GDM1 (cell line): ENCODE measurements at places on chromosomes 11 and 22.
A peak's percentile ranks its signal among the peaks of the same experiment; 100 is the strongest.

DNA sequence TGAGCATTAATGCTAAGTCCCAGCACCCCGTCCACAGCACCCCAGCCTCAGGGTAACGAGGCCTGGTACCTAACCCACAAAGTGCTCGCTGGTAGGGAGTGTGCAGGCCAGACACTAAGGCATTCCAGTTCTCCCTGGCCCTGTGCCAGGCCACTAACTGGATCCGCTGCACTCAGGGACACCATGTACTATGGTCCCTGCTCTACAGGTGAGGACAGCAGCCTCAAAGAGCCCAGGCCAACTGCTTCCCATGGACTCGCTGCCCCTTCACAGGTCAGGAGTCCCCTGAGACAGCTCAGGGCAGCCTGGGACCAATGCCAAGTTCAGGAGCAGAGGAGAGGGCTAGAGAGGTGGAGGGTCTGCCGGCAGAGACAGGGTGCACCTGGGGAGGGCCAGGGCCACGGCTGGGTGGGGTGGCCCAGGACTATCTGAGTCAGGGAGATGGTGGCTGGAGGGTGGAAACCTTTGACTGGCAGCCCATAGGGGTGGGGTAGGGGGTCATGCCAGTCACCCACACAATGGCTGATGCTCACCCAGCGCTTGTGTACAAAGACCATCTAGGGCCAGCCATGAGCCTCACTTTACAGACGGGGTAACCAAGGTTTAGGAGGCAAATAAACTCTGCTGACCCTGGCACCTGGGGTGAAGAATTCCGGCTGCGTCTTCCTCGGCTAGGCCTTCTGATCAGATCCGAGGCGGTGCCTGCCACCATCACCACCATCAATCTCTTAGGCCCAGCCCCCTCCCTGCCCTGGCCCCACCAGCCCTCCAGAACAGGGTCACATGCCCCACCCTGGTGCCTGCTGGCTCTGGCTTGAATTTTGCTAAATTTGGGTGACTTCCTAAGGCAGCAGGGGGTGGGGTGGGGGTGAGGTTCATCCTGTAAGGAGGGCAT lies 5.6 kb downstream of the OSBPL5 start:
- DNase-seq, result no peak

- DNase-seq, result no peak
These were observed 52.4 kb downstream of the MCM5 start for GRCh38 chr22:35452351-35452781.

- DNase-seq, result no peak
These were observed 88.5 kb upstream of the ANO3 start for GRCh38 chr11:26243426-26243825.

- no peak for DNase-seq
These were observed 113.5 kb upstream of the IGLL5 start for GRCh38 chr22:22773979-22774604.

- DNase-seq, result no peak
These were observed 472.6 kb downstream of the NELL1 start for GRCh38 chr11:21142007-21142406.

- DNase-seq, result no peak
These were observed 115.0 kb downstream of the MN1 start for GRCh38 chr22:27686534-27686933.

DNA sequence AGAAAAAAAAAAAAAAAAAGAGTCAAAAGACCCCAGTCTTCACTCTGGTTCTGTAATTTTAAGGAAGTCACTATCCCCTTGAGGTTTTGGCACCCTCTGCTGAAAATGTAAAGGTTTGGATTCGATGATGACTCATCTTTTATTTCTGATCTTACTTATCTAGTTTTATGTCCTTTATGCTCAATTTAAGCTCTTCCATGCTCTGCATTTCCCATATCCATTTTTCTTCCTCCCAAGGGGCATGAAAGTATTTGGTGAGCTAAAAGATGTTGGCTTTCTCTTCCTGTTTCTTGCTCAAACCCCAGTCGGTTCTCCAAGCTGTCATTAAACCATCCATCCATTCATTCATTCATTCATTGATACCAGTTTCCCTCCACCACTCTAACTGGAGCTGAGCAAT lies 61.0 kb upstream of the CDON start:
- DNase-seq, result no peak

- DNase-seq, result no peak
These were observed 145.0 kb downstream of the KIRREL3 start for GRCh38 chr11:126855536-126855935.

DNA sequence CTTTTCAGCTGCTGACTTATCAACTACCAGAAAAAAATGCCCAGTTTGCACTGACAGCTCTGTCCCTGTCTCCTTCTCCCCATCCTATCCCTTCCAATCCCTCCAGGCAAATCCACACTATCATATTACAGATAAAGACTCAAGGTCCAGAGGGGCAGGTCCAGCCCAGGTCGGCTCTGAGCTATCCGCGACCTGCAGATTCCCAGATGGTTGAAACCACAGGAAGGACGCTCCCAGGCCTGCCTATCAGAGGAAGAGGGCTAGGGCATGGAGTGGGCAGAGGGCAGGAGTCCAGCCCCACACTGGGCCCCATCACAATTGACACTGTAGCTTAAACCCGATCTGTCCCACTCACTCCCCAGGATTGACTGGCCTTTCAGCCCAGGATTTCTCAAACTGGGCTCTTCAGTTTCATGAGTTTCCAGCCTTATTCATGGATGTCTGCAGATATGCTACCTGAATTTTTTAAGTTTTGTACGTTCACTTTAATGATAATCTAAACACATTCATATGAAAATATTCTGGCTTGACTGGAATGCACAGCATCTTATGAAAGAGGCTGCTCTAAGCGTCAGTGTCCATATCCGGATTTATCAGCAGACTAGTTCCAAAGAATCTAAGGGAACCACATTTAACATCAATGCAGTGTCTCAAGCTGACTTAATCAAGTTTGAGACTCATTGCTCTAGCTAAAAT lies 16.4 kb upstream of the FCHSD2 start:
- DNase-seq, result no peak

- no peak for DNase-seq
These were observed 8.6 kb downstream of the ARAP1 start for GRCh38 chr11:72743321-72744221.

GRCh38 chr11:90434858-90435257 lies 212.0 kb upstream of the CHORDC1 start:
- no peak for DNase-seq

DNA sequence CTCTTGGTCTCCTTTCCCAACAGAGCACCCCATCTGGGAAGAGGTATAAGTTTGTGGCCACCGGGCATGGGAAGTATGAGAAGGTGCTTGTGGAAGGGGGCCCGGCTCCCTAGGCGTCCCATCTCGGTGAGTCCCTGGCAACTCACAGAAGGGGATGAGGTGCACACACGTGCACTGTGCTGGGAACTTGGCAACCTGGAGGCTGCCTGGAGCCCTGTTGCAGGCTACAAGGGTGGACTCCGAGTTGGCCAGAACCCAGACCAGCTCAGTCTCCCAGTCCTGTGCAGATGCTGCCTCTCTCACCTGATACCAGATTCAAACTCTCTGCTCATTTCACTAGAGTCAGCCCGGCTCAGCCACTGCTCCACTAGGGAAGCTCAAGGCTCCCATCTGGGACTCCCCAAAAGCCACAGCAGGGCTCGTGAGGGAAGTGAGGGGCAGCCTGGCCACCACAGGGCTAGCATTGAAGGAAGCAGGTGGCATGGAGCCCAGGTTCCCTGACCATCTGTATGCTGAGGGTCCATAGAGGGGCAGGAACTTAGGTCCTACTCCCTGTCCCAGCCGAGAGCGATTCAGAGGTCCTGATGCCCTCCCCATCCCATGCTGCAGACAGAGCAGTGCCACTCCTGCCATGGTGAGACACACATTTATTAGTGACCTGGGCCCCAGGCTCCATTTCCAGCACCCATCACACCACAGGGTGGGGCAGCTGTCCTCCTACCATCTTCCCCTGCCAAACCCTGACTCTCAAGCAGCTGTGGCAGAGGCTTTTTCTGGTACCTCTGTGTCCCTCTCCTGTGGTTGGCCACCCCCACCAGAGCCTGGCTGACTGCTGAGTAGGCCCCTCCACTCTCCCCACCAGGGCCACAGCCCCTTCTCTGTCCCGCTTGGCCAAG lies 4.0 kb downstream of the PRR33 start:
- no peak for DNase-seq

DNA sequence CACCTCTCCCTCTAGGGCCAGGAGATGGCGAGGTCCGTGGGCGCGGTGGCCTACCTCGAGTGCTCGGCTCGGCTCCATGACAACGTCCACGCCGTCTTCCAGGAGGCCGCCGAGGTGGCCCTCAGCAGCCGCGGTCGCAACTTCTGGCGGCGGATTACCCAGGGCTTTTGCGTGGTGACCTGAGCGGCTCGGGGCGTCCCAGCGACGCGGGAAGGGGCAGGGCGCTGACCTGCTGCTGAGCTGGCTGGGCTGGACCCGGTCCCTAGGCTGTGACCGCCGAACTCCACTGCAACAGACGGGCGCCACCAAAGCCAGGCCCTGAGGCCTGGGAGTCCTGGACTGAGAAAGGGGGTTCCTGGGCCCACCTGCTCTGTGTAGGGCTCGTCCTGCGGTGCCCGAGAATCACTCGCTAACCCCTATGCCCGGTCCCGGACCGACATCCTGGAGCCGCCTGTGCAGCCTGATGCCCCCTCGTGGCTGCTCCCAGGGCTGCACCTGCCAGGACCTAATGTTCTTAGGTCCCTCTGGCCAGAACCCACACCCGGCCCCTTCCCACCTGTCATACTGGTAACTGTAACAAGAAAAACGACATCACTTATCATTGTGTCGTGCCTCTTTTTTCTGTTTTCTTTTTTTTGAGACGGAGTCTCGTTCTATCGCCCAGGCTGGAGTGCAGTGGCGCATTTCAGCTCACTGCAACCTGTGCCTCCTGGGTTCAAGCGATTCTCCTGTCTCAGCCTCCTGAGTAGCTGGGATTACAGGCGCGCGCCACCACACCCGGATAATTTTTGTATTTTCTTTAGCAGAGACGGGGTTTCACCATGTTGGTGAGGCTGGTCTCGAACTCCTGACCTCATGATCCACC lies 15.0 kb downstream of the RHOD start:
- peak; percentile 28 for DNase-seq

GRCh38 chr11:114713756-114714155 lies 35.4 kb downstream of the NXPE2 start:
- DNase-seq, result no peak

- no peak for DNase-seq
These were observed 1430.0 kb downstream of the BRD1 start for GRCh38 chr22:48397531-48398180.

DNA sequence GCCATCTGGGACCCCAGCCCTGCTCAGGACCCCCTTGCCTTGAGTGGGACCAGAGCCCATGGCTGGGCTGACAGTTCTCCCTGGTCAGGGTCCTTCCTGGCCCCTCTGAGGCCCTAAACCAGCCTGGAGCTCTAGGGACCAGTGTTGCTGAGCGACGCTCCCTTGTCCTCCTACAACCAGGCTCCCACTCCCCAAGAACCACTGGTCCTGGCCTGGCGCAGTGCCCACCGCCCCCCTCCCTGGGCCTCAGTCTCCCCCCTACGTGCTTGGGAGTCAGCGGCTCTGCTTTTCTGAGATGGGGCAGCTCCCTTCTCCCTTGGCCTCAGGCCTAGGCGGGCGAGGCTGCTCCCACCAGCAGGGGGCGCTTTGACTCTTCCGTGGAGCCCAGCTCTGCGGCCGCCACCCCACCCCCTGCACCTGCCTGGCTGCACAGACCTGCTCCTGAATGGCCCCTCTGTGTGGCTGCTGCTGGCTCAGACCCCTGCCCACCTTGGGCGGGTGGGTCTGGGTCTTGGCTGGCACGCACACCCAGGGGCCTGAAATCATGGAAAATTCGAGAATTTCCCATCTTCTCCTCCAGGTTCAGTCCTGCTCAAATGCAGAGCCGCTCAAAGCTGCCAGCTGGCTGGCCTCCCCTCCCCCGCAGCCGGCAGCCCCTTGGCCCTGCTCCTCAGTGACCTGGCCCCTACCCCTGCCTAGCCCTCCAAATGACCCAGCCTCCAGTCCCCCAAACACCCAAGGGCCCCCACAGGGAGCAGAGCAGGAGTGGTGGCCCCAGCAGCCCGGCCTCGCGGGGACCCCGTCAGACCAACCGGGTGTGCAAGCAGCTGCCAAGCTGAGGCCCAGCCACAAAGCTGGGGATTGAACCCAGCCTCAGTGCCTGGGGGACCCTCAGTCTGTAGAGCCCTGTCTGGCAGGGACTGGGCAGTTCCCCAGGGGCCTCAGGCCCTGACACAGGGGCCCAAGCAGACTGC lies 9.1 kb downstream of the PRR33 start:
- DNase-seq, result peak; percentile 68

DNA sequence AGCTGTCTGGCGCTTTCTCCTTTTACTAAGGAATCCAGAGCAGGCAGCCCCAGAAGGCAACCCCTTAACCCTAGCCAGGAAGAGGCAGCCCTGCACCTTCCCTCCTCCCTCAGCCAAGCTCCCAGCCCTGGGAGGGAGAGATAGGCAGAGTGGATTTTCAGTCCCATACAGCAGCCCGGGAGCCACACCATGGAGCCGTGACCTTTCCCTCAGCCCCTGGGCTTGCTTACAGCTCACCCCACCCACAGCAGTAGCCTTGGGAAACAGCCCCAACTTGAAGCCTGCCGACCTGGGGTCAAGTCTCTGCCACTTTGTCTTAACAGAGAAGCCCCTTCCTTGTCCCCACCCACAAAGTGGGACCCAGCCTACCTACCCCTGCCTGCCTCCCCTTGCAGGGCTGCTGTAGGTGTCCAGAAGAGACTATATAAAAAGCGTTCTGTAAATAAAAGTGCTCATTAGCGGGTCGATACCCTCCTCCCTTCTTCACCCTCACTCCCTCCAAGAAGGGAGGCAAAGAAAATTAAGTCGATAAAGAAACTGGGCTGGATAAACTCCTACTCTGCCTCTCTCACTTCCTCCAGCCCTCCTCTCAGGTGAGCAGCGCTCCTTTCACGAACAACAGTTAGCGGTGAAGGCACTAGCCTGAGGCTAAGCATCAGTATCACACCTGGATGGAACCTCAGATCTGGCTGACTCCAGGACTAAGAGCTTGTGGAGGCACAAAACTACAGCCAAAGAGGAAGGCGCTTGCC lies 4.2 kb downstream of the TST start:
- no peak for DNase-seq

DNA sequence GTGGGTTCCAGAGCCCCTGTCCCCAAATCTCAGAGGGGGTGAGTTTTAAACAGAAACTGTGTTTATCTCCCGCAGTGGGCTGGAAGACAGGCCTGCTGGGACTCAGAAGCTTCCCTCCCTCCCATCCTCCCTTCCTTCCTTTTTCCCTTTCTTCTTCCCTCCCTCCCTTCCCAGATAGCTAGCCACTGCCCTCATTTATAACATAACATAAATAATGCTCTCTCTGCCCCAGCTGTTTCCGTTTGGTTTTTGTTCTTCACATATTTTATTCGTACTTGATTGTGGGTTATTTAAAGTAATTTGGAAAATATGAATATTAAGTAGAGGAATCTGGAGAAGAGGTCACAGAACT lies 140.9 kb downstream of the TEAD1 start:
- DNase-seq, result no peak

GRCh38 chr11:47257517-47258316 lies at the start of gene NR1H3:
TSS of gene NR1H3 (plus strand) at chr11:47257996. CDS start at chr11:47259217, 1,221 bp downstream.
- peak; percentile 62 for DNase-seq

GRCh38 chr22:33832558-33833151 lies 87.6 kb downstream of the LARGE1 start:
- DNase-seq, result no peak
